Activated CD4-positive, CD25-positive, alpha-beta regulatory T cell treated with anti-CD3 and anti-CD28 coated beads, Interleukin-2, amount 50 U/mL, for 72 hours (primary cell): ENCODE measurements at places on chromosomes 2 and 18.

GRCh38 chr2:114940785-114941458 is 498.5 kb downstream of the DPP10 start:
- no peak for DNase-seq

- no peak for DNase-seq
These were observed 9.8 kb downstream of the CD302 start for GRCh38 chr2:159788253-159788652.

DNA sequence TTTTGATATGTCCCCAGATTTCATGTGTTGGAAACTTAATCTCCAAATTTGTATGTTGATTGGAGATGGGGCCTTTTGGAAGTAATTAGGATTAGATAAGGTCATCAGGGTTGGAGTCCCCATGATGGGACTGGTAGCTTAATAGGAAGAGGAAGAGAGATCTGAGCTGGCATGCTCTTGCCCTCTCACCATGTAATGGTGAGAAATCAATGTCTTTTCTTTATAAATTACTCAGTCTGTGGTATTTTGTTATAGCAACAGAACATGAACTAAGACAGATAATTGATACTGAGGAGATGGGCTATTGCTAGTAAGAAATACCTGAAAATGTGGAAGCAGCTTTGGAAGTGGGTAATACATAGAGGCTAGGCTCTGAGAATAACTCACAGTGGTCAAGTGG is 48.0 kb downstream of the CDC42EP3 start:
- no peak for DNase-seq

- DNase-seq = no peak
These were observed 194.4 kb downstream of the ALK start for GRCh38 chr2:29726976-29727375.

DNA sequence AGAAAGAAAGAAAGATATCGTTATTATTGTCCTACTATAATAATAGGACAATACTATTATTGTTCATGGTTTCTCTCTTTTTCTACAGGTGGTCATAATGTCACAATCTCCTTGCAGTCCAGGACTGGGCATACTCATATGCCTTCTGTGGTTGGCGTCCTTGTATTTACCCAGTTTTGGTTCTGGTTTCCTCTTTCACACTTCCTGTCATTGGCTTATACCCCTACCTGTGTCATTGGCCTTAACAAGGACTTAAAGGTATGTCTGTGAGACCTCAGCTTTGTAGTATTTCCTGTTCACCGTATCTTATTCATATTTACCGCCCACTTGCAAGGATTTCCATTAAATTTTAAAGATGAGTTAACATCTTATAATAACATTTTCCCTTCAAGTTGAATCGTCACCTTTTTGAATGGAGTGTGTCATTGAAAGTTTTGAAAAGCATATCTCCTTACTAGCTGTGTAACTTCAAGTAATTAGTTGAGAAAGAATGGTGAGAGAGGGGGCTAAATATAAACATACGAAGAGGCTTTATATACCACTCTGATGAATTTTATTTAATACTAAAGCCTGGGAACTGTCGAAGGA is 36.5 kb upstream of the HTR2B start:
- no peak for DNase-seq

- DNase-seq = peak; percentile 62
These were observed at the start of gene CREG2 for GRCh38 chr2:101387151-101387834. TSS of gene CREG2 (minus strand) at chr2:101387503. CDS start at chr2:101387457, 46 bp downstream.

GRCh38 chr2:69958480-69958879 is 3.0 kb downstream of the ASPRV1 start:
- no peak for DNase-seq

DNA sequence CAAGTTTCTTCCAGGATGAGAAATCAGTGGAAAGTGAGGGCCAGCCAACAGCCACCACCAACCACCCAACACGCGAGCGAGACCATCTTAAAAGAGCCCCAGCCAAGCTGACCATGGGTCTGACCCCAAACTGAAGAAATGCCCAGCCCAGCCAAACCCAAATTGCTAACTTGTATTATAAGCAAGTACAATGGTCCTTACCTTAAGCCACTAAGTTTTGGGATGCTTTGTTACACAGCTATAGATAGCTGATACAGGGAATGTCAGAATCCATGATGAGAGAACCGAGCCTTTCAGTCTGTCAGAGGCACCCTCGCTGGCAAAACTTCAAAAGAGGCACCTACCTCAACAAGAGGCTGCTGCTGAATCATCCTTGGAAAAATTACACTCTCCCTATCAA is 17.0 kb downstream of the STK39 start:
- no peak for DNase-seq

DNA sequence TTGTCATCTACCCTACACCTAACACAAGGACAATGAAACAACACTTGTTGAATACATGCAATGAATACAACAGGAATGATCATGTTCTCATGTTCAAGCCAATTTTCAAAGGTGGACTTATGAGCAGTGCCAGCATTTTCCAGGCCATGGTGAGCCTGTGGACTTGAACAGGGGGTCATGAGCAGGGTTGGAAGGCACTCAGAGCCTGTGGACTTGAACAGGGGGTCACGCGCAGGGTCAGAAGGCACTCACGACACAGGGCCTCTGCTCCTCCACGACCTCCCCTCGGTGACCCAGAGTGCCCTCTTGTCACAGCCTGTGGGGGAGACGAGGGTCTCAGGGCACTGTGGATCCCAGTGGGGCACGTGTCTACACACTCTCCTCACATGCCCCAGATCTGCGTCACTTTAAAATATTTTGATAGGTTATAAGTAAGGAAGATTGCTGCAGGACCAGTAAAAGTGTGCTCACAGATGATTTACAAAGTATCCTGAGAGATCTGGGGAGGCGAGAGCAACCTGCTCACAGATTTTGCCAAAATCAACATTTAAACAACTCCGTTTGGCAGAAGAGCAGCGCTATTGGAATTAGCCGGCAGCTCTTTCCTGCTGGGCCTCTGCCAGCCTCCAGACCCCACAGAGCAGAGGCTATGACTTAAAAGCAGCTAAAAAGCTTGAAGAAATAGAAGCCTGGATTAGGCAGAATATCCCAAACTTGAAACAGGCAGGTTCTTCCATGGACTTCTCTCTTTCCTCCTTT is 121.9 kb downstream of the TMEM18 start:
- DNase-seq = no peak

GRCh38 chr2:113060396-113060795 is 1.4 kb downstream of the IL36RN start:
- DNase-seq = no peak

DNA sequence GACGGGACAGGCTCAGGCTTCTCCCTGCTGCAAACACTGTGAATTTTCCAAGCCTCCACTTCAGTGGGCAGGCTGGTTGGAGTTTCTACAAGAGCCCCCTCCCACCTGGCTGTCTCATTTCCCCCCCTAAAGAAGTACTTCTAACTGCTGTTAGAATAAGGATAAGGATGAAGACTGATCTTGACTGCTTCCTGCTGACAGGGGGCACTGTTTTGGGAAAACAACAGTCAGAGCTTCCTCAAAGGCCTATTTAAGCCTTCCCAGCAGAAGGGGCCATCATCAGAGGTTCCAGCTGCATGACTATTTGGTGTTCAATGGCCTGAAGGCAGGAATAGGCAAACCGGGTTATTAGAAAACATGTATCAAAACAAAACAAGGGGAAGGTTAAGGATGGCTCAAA is 1162.8 kb downstream of the DSC3 start:
- DNase-seq = no peak

- no peak for DNase-seq
These were observed 61.8 kb downstream of the TBC1D8 start for GRCh38 chr2:101089419-101089818.

- DNase-seq = no peak
These were observed 192.6 kb upstream of the ZEB2 start for GRCh38 chr2:144712550-144712940.

GRCh38 chr2:234797566-234798250 is 154.1 kb upstream of the SH3BP4 start:
- DNase-seq = no peak

- no peak for DNase-seq
These were observed 96.8 kb downstream of the VAPA start for GRCh38 chr18:10010611-10011015.

- DNase-seq = no peak
These were observed 218.9 kb downstream of the PARD3B start for GRCh38 chr2:204763974-204764703.

- DNase-seq = peak; percentile 11
These were observed 249.4 kb downstream of the HDAC4 start for GRCh38 chr2:239151201-239152131.

DNA sequence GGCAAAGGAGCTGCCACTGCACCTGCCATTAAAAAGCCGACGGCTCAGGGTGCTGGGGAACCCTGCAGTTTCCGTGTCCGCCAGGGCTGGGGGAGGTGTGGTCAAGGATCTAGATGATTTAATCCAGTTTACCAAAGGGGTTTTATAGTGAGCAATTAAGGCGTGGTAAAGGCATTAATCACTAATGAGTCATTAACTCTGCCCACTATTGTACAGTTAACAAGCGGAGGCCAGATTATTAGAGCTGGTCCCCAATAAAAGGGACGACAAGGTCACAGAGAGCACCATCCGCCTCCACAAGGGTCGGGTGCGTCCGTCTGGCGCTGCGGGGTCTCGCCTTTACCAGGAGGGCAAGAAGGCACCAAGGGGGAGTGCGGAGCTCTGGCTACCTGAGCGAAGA is 9.6 kb downstream of the RAX start:
- no peak for DNase-seq

- no peak for DNase-seq
These were observed 780 bp upstream of the ITGAV start for GRCh38 chr2:186588940-186589611.

- DNase-seq = no peak
These were observed 42.3 kb downstream of the FAM124B start for GRCh38 chr2:224359569-224359968.

DNA sequence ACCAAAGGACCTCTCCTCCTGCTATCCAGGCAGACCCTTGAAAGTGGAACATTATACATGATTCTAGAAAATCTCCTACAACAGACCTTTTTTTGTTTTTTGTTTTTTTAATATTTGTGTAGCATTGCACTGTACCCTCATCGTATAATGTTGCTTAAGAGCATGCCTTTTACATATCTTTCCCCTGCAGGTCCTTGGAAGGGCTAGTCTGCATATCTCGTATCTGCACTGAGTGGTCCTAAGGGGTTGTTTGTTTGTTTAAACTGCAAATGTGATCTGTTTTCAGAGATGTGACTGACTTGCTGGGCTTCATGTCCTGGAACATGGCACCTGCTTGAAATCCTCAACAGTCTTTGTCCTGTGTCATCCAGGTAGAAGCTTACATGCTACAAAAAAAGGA is 204.1 kb downstream of the FAM210A start:
- no peak for DNase-seq

- DNase-seq = no peak
These were observed 7.5 kb upstream of the MCFD2 start for GRCh38 chr2:46923041-46923528.

DNA sequence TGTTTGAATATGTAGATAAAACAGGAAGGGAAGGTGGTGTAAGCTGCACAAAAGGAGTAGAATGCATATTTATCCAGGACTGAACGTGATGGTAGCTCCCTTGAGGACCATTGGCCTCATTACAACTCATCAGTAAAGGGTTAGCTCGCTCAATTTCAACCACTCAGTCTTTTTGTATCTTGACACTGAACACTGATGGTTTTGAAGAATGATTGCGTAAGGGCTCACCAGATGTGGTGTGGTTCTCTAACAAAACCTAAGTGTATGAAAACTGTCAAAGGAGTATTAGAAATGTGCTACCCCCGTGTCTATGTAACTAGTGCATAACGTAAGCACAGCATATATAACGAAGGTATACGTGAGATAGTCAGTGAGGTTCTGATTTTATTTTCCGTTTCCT is 272.4 kb upstream of the THSD7B start:
- DNase-seq = no peak

DNA sequence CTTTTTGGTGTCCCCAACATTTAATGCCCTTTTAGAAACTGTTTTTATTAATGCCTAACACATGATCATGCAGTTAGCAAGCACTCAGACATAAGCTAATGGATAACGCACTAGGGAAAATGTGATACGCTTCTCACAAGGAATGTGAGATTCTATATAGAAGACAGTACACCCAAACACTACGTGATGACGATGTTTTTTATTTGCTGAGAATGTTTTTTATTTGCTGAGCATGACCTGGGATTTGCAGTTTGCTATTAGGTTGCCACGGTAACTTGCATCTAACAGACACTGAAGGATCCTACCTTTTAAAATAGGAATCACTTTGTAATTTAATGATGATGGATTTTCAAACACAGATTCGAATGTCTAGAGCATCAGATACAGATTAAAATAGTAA is 4.9 kb downstream of the SMC6 start:
- DNase-seq = no peak

DNA sequence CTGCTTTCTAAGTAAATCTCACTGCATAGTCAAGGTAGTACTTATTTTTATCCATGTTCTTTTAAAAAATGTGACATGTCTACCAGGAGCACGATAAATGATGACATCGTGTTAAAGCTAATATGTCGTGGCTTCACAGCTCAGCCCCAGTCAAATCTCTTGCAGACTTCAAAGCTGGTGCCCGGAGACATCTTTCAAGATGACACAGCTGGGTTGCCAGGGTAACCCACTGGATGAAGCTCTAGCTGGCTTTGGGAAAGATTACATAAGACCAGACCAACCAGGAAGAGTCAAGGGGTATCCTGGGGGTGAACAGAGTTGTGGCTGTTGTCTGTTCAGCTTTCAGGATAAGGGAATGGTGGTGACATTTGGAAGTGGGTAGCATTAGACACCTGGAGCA is 67.8 kb downstream of the VSNL1 start:
- no peak for DNase-seq

- DNase-seq = peak; percentile 26
These were observed 2.2 kb downstream of the WNT6 start for GRCh38 chr2:218861645-218862318.

- no peak for DNase-seq
These were observed 36.5 kb downstream of the PSMD14 start for GRCh38 chr2:161344692-161345091.

DNA sequence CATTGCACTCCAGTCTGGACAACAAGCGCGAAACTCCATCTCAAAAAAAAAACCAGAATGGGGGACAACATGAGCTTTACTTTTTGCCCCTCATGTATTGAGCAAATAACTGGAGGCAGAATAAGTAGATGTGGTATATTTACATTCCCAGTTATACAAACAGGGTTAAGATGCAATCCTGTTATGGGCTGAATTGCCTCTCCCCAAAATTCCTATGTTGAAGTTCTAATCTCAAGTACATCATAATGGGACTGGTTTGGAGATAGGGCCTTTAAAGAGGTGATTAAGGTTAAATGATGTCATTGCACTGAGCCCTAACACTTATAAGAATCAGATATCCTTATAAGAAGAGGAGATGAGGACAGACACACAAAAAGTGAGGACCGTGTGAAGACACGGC is 319.8 kb upstream of the KLHL29 start:
- no peak for DNase-seq

DNA sequence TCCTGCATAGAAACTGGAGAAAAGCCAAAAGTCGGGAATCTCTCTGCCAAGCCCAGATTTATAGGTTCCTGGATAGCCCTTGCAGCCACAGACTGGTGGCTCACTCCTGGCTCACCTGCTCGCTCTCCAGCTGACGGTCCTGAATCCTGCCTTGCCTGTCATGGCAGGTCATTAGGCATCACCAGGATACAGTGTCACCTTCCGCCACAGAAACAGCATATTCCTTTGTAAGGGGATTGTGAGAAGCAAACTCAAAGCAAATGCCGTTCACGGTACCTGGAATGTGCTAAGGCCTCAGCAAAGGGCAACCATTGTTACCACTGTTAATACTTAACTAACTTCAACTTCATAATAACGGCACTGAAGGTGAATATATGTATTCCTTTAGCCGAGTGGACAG is 57.1 kb upstream of the GPR45 start:
- no peak for DNase-seq
